ENCODE measurements at places on chromosomes 3 and 15.

GRCh38 chr3:59288951-59289350, 239.1 kb upstream of the CFAP20DC start:
- DNase-seq: no peak

- no peak for DNase-seq
Measured at GRCh38 chr3:29972320-29972993, 633.9 kb upstream of the TGFBR2 start.

DNA sequence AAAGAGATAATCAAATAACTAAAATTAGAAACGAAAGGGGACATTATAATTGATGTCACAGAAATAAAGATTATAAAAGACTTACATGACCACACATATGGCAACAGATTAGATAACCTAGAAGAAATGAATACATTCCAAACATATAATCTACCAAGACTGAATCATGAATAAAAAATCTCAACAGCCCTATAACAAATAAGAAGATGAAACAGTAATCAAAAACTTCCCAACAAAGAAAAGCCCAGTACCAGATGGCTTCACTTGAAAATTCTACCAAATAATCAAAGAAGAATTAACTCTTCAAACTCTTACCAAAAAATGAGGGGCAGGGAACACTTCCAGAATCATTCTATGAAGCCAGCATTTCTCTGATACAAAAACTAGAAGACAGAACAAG, 11.8 kb downstream of the TOP2B start:
- no peak for DNase-seq

DNA sequence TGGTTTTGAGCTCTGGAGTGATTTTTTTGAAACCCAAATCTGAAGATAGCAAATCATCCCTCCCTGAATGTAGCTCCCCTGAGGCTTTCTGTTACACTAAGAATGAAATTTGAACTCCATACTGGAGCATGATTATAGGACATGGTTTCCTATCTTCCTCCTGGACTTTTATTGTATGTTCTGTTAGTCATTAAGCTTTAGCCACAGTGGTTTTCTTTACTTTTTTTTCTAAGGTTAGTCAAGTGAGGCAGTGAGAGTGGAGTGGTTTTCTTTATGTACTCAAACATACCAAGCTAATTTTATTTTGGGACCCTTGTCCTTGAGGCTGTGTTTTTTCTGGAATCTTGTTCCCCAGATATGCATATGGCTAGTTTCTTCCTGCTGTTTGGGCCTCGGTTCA, 55.2 kb upstream of the FRMD4B start:
- no peak for DNase-seq

- no peak for DNase-seq
Measured at GRCh38 chr3:56681984-56682461, 1.0 kb downstream of the TASOR start.

GRCh38 chr3:154954757-154955156, 125.4 kb upstream of the MME start:
- no peak for DNase-seq

DNA sequence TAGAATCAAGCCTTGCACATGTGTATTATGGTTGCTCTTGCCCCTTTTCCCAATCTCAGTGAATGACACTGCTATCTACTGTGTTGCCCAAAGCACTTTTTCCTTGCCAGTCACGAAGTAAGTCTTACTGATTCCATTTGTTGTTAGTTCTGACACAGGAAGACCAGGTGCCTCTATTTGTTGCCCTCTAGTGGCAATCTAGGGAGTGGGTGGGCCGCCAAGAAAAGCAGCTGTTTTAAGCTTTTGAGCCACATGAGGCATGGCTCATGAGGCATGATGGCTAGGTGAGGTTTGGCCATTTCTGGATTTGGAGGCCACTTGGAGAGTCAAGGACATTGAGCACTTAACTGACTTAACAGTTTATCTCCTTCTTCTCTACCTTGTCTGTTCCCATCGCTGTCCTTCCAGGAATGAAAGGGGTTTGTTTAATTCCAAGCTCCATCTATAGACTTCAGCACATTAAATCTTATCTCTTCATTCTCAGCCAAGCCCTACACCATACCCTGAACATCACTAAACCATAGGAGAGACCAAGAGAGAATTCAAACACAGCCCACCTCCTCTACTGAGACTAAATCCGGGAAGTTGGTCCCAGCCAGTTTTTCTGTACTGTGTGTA, 103.1 kb downstream of the HCN4 start:
- no peak for DNase-seq

DNA sequence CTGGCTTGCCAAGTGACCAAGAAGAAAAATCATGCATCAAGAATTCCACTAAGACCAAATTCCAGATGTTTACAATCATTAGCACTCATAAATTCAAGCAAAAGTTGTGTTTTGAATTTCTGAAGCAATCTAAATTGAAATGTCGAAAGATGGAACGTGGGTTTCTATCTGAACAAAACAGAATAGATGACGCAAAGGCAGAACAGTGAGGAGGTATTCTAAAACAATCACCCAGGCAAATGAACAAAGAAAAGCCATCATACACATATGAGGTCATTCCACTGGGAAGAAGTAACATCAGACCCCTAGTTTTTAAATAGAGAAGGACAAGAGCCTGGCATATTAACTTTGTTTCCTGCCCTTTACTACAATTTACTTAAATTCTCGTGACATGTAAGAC, 58.0 kb downstream of the MCF2L2 start:
- no peak for DNase-seq

- no peak for DNase-seq
Measured at GRCh38 chr3:57673156-57673555, 19.7 kb downstream of the DENND6A start.

GRCh38 chr3:24595796-24596195, 101.1 kb upstream of the THRB start:
- DNase-seq: no peak

DNA sequence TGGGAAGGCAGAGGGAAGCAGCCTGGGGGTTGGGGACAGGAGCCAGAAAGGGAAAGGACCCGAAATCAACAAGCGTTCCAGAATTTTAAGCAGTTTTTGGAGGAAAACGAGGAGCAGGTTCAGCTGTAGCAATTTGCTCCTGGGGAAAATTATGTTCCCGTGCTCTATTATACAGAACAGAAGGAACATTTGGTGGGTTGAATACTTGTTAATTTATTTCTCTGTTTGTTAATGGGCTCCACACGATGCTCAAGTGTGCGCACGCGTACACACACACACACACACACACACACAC, 149.2 kb upstream of the LINGO1 start:
- no peak for DNase-seq

DNA sequence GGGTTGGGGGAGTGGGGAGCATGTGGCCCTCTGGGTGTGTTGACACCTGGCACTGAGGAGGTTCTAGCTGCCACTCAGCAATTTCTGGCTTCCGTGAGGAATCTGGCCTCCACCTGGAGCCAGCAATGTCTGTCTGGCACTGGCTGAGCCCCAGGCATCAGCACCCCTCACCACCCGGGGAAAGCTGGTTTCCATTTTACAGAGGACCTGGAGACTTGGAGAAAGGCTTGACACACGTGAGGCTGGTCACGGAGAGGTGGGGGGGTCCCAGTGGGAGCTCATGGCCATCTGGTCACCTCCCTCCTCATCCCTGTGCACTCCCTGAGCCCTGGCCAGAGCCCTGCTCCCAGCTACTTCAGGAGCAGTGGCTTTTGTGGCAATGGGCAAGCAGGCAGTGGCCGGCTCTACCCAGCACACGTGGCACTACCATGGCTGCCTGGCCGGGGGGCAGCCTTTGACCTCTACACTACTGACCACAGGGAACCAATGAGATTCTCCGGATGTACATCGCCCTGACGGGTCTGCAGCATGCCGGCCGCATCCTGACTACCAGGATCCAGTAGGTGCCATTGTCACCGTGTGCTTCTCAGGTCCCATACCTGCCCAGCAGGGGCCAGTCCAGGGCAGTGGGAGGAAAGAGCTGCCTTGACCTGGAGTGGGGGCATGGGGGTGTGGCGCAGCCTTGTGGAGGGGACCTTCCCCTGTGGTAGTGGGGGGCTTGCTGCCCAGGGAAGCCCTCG, 28.5 kb downstream of the ACAD9 start:
- DNase-seq: no peak

DNA sequence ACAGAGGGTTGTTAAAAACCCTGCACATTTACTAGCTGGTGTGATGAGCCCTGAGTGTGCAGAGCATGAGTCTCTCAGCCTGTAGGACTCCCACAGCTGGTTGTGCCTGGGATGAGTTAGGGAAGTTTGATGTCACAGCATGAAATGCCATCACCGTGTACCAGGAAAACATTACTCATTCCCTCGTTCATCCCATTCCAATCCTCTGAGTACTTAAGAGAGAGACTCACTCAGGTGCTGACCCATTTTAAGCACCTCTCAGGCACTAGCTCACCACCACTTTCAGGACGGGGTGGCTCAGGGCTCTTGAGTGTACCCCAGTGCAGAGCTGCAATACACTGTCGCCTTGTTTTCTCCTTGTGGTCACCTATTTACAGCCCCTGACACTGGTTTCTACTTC, 18.7 kb downstream of the MGLL start:
- no peak for DNase-seq

DNA sequence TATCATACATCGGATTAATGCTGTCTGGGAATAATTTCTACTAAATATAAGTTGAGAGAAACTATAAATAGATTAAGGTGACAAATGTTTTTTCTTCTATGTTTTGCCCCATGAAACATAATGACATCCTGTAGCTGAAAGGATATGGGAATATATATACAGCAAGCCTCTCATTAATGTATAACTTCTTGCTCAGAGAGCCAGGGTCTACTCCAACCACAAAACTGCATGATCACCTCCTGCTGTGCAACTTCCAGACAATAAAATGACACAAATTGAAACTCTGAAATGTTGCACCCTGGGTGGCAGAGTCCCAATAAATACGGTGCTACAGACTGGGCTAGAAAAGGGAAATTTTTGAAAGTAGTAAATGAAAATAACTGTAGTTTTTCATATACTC, 571.9 kb upstream of the CBLB start:
- no peak for DNase-seq

DNA sequence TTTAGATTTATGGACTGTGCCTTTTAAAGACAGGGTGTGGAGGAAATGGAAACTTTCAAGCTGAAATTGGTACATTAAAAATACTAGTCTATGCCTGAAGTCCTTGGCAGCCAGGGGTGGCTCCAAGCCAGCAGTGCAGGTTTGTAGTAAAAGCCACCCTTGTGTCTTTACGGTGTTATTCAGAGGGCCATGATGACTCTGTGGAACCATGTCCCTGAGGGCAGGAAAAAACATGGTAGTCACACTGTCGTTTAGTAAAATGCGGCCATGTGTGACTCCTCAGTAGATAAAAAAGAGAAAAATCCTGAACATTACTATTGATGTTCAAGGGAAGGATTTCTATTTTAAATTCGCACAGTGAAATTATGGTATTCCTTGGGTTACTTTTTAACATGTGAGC, 2.7 kb downstream of the FAN1 start:
- DNase-seq: no peak

DNA sequence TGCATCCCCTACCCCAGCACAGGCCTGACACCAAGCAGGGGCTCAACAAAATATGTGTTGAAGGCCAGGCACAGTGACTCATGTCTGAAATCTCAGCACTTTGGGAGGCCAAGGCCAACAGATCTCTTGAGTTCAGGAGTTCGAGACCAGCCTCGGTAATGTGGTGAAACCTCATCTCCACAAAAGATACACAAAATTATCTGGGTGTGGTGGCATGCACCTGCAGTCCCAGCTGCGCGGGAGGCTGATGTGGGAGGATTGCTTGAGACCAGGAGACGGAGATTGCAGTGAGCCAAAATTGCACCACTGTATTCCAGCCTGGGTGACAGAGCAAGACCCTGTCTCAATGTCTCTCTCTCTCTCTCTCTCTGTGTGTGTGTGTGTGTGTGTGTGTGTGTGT, 30.7 kb upstream of the CYP11A1 start:
- DNase-seq: no peak

DNA sequence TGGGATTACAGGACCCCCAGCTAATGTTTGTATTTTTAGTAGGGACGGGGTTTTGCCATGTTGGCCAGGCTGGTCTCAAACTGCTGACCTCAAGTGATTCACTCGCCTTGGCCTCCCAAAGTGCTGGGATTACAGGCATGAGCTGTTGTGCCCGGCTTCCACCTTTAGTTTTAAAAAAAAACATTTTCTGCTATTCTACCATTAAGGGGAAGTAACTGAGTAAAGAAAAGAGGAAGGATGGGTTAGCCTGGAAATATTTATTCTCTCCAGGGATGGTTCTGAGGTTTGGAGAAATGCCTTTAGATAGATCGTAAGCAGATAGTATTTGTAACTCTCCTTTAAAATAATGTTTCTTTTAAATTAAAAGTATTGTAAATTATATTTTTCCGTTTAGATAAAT, 3.1 kb downstream of the AP4E1 start:
- DNase-seq: no peak

- no peak for DNase-seq
Measured at GRCh38 chr15:80003934-80004472, 33.0 kb upstream of the BCL2A1 start.

- no peak for DNase-seq
Measured at GRCh38 chr15:42915654-42916315, 4.8 kb downstream of the TTBK2 start.

DNA sequence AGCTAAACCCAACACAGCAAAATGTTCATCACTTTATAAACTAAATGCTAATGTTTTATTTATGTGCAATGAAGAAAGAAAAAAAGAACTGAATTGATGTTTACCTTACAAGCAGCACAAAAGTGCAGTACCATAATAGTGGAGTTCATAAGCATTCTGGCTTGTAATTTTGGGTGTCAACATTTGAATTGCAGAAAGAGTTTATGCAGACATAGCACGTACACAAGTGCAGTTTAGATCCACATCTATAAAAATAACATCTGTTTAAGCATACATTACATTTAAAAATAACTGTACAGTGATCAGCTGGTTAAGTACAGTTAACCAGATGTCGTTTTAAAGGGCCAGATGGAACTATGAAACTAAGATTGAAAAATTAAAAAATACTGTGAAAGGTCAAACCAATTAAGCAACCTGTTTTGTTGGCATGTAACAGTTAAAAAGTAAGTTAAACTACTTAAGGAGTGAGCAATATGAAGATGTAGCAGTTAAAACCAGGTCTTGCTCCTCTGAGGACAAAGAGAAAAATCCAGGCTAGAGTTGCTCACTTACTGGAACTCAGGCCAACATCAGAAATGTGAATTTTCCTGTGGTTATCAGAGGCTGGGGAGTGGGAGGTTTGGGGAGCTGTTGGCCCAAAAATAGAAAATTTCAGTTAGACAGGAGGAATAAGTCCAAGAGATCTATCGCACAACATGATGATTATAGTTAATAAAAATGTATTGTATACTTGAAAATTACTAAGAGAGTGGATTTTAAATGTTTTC, 204.9 kb upstream of the MDFIC2 start:
- no peak for DNase-seq

- DNase-seq: no peak
Measured at GRCh38 chr3:169227911-169228310, 435.6 kb downstream of the MECOM start.
